ENCODE measurements at places on chromosomes 6 and 20. TPM values are rescaled to one million over a fixed set of nuclear protein-coding genes. Genes with fewer than 3 reads are reported as not detected.

Gene DLK2
- total RNA-seq: 0.36 TPM

Gene MSH5
- total RNA-seq: 23.0 TPM

Gene KIAA1755
- 4.9 TPM for total RNA-seq

Gene LAMA2
- 103 TPM for total RNA-seq

Gene DYNLT2
- 2.0 TPM for total RNA-seq

Gene SLC22A2
- total RNA-seq: not detected

Gene ZFP64
- total RNA-seq: 21.9 TPM

Gene MAPK14
- 72.5 TPM for total RNA-seq

Gene EYS
- total RNA-seq: 0.09 TPM

DNA sequence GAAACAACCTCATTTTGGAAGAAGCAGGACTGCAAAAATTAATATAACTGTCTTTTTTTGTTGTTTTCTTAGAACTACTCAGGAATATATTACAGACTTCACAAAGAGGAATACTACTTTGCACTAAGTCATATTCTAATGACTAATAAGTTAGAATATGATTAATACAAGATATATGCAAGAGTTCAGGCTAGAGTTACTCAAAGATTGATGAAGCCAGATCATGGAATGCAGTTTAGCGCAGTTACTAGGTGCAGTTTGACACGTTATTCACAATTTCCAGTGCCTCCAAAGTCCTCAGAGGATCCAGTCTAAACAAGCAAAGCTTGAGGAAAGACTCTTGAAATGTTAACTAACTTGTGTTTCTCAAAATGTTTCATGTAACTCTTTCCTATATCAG lies 1.2 kb upstream of the MYCT1 start:
- peak; percentile 95 for DNase-seq

- no peak for DNase-seq
Measured at GRCh38 chr6:166413491-166413951, 30.8 kb upstream of the MPC1 start.

DNA sequence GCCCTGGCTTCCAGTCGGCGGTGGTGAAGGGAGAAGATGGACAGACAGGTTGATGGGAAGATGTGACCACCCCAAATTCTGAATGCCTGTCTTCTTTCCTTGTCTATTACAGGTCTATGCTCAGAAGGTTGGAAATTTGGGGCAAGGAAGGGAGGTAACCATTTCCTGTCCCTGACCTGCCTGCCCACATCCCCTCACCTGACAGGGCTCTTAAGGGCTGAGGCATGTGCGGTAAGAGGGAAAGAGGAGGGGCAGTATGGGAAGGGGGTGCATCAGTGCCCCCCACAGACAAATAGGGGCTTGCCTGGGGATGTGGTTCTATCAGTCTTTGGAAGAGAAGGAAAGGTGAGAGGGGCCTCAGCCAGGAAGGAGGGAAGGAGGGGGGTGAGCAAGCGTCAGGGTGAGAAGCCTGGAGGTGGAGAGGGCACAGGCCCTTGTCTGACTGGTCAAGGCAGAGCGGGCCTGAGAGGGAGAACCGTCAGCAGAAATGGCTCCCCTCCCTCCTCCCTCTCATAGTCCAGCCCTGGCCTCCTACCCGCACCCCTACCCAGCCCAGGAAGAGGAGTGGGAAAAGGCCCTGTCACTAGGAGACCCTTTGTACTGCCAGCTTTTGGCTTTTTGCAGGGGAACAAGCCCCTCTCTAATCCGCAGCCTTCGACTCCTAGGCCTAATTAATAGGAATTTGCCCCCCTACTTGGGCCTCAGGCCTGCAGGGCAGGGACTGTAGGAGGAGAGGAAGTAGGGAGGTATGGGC lies 104.4 kb upstream of the FOXP4 start:
- DNase-seq: no peak

DNA sequence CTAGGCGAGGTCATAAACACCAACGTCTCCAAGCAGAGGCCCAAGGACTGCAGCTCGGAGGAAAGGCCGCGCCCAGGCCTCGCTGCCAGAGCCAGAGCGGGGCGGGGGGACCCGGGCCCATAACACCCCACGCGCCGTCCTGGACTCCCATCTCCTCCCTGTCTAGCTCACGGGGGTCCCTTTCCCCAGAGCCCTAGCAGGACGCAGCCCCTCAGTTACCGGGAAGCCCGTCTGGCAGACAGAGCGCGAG lies 44.9 kb downstream of the MDFI start:
- no peak for DNase-seq

DNA sequence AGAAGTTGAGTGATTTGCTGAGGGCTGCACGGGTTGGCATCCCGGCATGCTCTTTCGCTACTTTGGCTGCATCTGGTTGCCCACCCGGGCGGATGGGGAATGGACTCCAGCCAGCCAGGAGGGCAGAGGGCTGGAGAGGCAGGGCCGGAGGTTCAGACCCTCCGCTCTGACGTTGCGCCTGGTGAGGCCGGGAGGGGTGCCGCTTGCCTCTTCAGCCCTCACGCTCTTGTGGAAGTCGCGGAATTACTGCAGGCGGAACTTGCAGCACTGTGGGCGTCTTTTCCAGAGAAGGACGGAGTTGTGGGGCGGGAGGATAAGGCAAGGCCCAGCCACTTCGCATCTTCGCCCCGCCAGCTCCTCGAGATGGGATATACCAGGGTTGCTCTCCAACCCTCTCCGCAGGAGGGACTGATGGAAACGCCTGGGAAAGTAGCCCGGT lies 656 bp downstream of the RTEL1 start:
- DNase-seq: peak; percentile 57

GRCh38 chr6:168284187-168284586 lies 35.4 kb downstream of the DACT2 start:
- no peak for DNase-seq

DNA sequence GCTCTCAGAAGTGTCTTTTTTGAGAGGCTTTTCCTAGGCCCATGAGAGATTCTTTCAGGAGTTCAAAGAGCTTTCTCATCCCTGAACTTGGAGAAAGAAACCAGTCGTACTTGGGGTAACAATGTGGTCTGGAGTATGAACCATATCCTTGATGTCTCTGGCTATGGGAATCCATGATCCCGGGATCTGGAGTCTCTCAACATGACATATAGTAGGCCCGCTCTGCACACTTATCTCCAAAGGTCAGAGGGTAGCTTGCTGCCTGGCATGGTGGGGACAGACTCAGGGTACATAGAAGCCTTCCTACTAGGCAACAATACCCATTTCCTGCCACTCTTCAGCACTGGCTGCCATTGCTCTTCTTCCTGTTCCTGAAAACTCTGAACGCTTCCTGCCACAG lies 42.2 kb upstream of the NFATC2 start:
- DNase-seq: no peak

DNA sequence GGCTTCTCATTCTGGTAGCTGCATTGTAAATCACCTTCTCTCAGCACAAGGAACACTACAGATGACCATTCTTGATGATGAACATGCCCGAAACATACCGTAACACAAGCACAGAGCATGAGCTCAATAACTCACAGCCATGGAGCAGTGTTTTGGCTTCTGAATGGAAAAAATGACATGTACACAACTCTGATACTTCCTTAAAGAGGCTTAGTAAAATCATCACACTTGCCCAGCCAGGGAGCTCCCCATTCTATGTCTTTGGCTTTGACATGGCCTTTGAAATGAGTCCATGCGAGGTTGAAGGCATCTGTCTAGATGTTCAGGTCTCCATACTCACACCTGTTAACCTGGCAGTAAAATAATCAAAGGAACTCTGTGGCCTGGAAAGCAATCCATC lies 87.6 kb downstream of the MYB start:
- no peak for DNase-seq

- no peak for DNase-seq
Measured at GRCh38 chr6:57342148-57342669, 24.8 kb downstream of the PRIM2 start.

GRCh38 chr20:32569380-32570305 lies 15.5 kb downstream of the NOL4L start:
- no peak for DNase-seq

DNA sequence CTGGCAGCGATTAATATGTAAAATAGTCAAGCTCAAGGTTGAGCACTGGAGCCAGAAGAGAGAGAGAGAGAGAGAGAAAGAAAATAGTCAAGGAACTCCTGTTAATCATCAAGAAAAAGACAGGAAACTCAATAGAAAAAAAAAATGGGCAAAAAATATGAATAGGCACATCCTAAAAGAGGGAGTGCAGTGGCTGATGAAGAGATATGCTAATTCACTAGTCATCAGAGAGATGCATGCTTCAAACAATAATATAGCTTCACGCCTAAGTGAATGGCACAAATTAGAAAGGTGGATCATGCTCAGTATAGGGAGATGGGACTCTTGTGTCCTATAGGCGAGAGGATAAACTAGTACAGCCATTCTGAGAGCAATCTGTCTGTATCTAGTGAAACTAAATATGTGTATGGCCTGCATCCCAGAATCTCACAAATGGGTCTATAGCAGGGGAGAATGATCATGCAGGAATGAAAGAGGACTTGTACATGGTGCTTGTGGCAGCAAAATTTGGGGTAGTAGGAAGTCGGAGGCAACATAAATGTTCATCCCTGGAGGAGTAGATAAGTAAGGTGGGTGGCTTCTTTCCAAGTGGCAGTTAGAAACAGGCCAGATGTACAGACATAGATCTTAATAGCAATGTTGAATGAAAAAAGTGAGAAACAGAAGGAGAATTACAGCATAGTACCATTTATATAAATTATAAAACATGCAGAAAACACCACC lies 176.8 kb downstream of the VEGFA start:
- DNase-seq: no peak

GRCh38 chr6:115570331-115570730 lies 490.4 kb downstream of the FRK start:
- no peak for DNase-seq

DNA sequence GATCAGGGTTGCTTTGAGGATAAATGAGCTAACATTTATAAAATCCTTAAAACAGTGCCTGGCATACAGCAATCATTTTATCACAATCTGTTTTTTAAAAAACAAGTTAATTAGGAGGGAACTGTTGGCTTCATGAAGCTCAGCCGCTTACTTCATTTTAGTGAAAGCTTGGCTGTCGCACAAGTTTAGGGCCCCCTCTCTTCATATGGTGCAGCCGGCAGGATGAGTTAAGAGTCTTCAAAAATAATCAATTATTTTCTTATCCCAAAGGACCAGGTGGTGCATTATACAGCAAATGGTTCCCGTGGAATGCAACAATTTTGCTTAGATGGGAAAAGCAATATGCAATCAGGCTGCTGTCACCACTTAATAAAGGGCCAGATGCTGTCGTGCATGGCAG lies 57.4 kb upstream of the PROKR2 start:
- DNase-seq: no peak

- DNase-seq: no peak
Measured at GRCh38 chr6:167481307-167481926, 156.5 kb downstream of the TTLL2 start.

DNA sequence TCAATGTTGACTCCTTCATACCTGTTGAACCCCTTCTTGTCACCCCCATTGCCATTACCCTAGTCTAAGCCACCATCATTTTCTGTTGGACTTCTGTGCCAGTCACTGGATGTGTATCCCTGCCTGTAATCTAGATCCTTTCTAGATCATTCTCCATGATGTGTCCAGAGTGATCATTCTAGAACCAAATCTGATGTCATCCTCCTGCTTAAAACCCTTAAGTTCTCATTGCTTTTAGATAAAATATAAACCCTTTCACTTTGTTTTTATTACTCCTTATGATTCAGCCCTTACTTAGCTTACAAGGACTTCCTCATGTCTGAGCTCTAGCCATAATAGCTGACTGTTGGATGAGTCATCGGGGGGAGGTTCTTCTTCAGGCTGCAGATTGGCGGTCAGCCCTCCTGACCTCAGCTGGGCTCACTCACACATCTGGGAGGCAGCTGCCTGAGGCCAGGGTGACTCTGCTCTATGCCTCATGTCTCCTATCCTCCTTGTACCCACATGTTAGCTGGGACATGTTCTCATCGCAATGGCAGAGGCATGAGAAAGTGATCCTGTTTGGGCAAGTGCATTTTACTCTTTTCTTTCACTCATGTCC lies 287.6 kb downstream of the ESR1 start:
- peak; percentile 99 for DNase-seq

DNA sequence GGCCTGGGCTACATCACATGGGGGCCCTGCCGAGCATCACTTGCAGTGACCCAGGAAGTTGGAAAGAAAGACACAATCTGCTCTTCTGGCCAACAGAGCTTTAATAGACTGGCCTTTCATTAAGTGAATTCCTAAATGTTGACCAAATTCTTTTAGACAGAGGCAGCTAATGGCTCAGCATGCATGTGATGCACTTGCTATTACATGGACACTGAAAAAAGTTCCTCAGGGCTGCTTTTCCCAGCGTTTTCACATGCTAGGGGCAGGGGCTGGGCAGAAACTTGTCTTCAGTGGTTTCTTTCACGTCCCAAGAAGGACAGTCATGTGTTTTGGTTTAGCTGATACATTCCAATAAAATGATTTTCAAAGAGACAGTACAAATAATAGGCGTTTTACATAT lies 651.0 kb upstream of the SLC35B3 start:
- DNase-seq: no peak

GRCh38 chr6:14174996-14175395 lies 57.4 kb downstream of the CD83 start:
- no peak for DNase-seq

DNA sequence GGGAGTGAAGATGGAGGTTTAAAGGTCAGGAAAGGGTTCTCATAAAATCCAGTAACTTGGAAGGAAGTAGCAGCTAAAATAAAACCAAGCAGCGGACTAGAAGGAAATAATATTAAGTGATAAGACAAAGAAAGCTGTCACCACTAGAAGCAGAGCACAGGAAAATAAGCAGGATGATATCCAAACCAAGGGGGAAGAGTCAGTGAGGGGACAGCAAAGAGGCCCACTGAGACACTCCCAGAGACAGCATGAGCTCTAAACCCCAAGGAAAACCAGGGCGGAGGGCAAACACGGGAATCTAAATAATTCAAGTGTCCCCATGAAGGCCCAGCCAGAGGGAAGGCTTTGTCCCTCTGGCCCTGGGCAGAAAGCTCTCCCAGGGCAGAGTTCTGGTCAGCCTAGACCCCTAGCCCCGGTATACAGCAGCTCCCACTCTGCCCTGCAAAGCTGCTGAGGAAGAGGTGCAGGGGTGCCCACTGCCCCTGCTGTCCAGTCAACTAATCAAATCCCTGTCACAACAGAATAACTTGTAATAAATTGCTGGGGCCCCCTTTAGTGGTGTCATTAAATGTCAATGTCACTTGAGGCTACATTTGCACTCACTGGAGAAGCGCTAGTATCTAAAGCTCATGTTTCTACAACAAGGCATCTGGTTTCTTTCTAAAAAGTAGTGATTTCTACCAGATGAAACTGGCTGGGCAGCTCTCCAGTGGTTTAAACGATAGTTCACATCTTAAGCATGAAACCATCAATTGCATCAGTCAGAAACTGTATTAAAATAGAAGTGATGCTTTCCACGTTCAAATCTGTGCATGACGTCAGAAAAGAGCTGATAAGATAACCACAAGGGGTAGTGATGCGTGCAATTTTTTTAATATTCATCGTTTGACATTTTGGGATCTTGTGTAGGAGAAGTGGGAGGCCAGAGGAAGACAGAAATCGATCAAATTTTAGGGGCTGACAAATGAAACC lies 13.6 kb downstream of the PDE10A start:
- DNase-seq: peak; percentile 97
